ENCODE measurements at places on chromosomes 13 and 19. TPM values are rescaled to one million over a fixed set of nuclear protein-coding genes. Genes with fewer than 3 reads are reported as not detected.
A peak's percentile ranks its signal among the peaks of the same experiment; 100 is the strongest.

- no peak for DNase-seq
Observed at GRCh38 chr13:52405369-52405766, 604 bp downstream of the THSD1 start.

DNA sequence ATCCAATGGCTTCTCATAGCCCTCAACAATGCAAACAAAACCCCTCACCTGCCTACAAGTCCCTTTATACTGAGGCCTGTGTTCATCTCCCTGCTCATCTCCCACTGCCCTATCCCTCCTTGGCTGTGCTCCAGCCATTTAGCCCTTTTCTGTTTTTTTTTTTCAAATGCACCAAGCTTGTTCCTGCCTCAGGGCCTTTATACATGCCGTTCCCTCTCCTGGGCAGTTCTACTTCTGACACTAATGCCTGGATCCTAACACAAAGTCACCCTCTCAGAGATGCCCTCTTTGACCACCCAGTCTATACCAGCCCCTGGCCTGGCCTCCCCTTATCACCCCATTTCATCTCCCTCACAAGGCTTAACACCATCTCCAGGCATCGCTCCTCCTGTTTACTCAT is 26.9 kb downstream of the ZNF574 start:
- DNase-seq = no peak

DNA sequence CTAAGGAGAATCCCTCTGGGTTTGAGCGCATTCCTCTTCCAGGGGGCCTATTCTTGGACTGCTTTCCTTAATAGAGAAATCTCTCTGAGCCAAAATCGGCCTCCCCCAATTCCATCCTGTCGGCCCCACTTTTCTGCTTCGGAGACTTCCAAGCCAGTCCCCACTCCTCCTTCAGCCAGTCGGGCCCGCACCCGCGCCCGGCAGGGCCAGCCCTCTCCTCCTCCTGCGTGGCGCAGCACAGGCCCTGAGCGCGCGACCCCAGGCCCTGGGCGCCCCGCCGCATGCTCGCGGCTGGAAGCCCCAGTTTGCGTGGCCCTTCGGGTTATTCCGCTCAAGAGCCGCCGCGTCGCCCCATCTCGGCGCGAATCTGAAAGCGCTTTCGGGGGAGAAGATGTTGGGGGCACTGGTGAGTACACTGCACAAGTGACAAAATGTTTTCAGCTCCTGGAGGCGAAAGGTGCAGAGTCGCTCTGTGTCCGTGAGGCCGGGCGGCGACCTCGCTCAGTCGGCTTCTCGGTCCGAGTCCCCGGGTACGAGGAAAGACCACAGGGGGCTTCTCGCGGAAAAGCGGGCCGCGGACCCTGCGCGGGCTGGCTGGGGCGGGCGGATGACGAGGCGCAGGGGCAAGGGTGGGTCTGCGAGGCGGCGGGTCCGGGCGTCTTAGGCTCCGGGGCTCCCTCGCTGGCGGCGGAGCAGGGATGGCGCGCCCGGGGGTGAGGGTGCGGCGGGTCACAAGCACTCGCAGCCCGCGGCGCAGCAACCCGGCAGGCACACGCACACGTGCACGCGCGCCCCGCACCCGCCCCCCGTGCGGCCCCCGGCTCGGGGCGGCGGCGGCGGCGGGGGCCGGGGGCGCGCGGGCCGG is at the start of gene IL17D:
TSS of gene IL17D (plus strand) at position 785 of the 865 bp plus-strand sequence. CDS start 303 bp downstream, outside the sequence.
- DNase-seq = peak; percentile 84

GRCh38 chr13:49348751-49349150 is 95.1 kb downstream of the CAB39L start:
- no peak for DNase-seq

GRCh38 chr13:93279982-93280381 is 53.4 kb downstream of the GPC6 start:
- no peak for DNase-seq

GRCh38 chr13:101059793-101060192 is 356.5 kb downstream of the NALCN start:
- peak; percentile 46 for DNase-seq

- no peak for DNase-seq
Observed at GRCh38 chr13:24636776-24637175, 43.4 kb upstream of the ATP12A start.

DNA sequence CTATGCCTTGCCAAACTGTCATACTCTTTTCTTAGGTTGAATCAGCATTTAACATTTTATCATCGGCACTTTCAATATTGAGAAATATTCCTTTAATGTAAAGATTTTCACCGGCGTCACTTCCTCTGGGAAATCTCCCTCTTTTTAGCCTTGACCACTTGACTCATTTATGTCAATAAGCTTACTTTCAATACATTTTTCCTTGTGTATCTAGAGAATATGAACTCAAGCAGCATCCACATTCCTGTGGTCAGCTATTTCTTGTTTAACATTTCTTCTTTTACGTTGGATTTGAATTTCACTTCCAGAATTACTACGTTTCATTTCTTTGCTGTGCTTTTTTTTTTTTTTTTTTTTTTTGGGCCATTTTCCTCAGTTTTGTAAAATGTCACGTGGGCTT is 271.2 kb upstream of the HTR2A start:
- no peak for DNase-seq

DNA sequence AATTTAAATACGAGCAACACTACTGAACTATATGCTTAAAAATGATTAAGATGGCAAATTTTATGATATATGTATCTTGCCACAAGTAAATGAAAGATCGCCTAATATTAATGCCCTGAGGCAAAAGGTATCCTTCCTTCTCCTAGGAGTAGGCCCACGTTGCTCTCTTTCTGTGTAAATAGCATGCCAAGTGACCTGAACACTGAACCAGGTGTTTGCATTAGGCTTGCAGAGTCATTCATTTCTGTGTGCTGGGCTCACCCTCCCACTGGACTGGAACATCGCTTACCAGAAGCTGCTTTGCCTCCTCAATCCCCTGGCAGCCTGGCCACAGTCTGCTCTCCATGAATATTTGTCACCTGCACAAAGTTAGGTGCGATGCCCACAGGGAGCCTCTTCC is 83.3 kb upstream of the TNFSF11 start:
- DNase-seq = no peak

GRCh38 chr13:61857198-61857597 is 441.5 kb upstream of the PCDH20 start:
- no peak for DNase-seq

DNA sequence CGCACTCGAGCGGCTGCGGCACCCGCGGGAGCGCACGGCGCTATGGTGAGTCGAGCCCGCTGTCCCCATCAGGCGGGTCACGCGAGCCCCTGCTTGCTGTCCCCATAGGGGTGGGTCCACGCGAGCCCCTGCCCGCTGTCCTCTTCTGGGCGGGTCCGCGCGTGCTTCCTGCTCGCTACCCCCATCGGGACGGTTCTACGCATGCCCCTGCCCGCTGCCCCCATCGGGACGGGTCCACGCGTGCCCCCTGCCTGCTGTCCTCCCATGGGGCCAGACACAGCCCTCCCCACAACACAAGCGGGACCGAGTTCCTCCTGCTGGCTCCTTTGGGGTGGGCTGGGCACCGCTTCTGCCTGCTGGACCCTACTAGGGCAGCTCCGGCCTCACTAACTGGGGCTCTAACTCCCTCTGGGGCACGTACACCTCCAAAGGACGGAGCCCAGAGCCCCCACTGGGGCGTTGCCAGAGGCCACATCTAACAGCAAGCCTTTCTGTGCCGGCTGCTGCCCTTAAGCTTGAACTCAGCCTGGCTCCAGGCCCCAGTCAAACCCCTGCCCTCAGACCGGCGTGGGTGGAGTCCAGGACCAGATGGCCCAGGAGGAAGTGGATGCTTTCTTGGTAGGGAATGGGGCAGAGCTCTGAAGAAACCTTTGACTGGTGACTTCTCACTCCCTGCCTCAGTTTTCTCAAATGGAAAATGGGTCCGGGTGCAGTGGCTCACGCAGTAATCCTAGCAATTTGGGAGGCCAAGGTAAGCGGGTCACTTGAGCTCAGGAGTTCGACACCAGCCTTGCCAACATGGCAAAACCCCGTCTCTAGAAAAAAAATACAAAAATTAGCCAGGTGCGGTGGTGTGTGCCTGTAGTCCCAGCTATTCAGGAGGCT is 722 bp downstream of the COLGALT1 start:
- DNase-seq = peak; percentile 66

- DNase-seq = no peak
Observed at GRCh38 chr13:98180092-98180491, 3.0 kb upstream of the RNF113B start.

DNA sequence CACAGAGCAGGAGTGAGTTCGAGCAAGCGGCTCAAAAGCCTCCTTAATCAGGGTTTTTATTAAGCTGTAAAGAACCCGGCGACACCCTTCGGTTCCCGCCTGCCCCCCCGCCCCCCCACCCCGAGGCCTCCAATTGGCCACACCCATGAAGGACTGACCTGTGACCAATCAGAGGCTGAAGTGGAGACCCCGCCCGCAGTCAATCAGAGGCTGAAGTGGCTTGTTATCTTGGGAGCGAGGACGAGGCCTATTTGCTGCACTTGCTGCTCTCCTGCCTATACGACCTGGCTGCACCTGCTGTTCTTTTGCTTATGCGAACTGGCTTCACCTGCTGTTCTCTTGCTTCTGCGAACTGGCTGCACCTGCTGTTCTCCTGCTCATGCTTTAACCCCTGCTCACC is 844.9 kb downstream of the OLFM4 start:
- DNase-seq = no peak

GRCh38 chr13:38755793-38756192 is 68.9 kb downstream of the FREM2 start:
- no peak for DNase-seq

- peak; percentile 12 for DNase-seq
Observed at GRCh38 chr13:85657942-85658341, 141.3 kb downstream of the SLITRK6 start.

GRCh38 chr19:5202553-5202952 is 138.1 kb downstream of the PTPRS start:
- no peak for DNase-seq

DNA sequence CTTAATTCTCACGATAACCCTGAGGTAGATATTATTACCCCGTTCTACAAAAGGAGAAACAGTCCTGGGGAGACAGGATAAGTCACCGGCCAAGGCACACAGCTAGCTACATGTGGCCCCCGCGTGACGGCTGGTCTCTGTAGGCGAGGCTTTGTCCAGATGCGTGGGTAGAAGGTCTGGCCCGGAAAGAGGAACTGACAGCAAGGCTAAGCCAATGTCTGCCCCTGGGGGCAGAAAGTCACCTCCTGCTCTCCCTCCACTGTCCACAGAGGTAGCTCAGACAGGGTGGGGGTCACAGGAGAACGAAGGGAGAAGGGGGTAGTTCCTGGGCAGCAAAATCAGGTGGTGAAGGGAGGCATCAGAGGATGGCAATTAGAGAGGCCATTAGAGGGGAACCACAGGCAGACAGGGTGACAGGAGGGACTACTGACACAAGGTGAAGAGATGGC is 1.8 kb downstream of the APOC4 start:
- no peak for DNase-seq

DNA sequence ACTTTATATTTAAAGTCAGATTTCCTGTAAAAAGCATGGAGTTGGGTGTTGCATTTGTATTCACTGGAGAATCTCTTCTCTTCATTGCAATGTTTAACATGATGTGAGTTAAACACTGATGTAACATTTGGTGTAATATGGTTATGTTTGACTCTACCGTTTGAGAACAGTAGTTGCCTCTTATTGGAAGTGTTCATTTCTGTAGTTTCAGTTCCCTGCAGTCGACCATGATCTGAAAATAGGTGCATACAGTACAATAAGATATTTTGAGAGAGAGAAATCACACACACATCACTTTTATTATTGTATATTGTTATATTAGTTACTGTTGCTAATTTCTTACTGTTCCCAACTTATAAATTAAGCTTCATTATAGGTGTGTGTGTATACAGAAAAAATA is 105.2 kb upstream of the SPACA7 start:
- DNase-seq = no peak

DNA sequence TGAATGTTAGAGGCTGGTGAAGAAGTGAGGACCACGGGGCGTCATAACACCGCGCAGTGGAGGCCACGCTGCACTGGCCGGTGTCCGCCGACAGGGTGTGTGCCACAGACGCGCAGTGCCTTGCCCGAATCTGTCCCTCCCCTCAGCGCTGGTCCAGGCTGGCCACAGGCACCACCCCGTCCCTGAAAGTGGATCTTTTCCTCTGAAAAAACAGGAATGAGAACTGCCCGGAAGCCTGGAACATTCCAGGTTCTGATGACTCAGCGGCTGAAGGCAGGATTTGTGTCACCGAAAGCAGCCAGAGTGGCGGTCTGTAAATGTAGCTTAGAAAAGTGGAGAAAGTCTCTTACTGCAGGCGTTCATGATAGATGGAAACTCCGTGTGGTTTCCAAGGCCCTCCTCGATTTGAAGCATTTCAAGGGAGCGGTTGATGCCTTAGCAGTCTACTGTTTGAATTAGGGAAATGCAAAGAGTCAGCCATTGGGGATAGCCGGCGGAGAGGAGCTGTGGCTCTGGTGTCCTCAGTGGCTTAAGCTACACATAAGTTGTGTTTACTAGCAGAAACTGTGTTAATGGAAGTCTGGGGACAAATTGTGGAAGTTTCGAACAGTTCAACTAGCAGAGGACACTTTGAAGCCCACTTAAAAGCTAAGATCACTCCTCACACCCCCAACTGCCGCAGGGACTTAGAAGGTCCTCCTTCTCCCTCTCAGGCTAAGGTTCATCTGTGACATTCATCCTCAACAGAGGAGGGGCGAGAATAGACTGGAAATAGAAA is 70.8 kb downstream of the NUFIP1 start:
- peak; percentile 95 for DNase-seq

DNA sequence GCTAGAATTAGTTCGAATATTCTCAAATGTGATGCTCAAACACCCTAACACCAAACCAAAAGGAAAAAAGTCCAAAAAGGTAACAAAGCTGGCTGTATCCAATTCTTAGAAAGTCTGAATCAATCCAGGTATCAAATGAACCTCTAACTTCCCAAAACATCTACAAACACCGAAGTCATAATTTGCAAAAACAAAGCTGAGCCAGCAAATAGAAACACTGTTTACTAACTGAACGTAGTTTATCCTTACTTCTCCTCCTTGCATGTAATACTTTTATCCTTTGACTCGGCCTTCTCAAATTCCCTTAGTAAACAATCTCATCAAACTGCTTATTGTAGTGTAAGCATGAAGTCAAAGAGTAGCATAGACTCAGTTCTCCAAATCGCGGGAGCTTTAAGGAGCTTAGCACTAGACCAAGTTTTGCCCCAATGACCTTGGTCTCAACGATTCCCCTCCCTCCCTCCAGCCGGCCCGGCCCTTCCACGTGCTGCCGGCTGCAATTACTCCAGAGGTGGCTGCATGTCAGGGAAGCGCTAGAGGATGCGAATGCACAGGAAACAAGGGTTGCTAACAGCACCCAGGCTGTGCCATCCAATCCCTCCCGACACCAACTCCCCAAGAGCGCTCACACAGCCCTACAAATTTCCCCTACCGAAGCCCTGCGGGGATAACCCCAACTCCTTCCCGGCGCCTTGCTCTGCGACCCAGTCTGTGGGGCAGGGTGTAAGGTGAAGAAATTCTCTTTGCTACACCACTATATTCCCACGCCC is 693 bp downstream of the XPO4 start:
- DNase-seq = peak; percentile 69

GRCh38 chr19:1653300-1653628 is 849 bp upstream of the TCF3 start:
- no peak for DNase-seq

- DNase-seq = no peak
Observed at GRCh38 chr13:99063952-99064351, 86.1 kb upstream of the DOCK9 start.

Gene RFPL4A
- not detected for polyA plus RNA-seq

Gene FCER2
- polyA plus RNA-seq = not detected

Gene GJB2
- polyA plus RNA-seq = 13.1 TPM

Gene GJA3
- 1.1 TPM for polyA plus RNA-seq

Gene ZNF724
- polyA plus RNA-seq = not detected

All from kidney (tissue), 22 donors.